CD4-positive, alpha-beta T cell treated with Interleukin-2 at 100 ng/mL for 4 hours (primary cell): ENCODE measurements at places on chromosomes 2 and 18.

DNA sequence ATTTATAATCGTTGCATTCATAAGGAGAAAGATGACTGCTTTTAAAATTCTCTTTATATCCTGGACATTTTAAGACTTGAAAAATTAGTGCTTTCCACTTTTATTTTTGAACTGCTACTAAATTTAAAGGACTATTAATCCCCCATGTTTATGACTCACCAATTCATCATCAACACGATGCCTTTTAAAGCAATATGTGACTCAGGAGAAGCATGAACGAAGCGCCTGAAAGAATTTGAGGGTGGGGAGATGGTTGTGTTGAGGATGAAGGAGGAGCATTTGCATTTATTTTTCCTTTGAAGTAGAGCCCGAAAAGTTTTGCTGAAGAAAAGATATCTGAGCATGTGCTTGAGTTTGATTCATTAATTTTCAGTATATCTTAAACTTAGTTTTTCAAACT is 192.2 kb upstream of the LRRTM1 start:
- DNase-seq = no peak

DNA sequence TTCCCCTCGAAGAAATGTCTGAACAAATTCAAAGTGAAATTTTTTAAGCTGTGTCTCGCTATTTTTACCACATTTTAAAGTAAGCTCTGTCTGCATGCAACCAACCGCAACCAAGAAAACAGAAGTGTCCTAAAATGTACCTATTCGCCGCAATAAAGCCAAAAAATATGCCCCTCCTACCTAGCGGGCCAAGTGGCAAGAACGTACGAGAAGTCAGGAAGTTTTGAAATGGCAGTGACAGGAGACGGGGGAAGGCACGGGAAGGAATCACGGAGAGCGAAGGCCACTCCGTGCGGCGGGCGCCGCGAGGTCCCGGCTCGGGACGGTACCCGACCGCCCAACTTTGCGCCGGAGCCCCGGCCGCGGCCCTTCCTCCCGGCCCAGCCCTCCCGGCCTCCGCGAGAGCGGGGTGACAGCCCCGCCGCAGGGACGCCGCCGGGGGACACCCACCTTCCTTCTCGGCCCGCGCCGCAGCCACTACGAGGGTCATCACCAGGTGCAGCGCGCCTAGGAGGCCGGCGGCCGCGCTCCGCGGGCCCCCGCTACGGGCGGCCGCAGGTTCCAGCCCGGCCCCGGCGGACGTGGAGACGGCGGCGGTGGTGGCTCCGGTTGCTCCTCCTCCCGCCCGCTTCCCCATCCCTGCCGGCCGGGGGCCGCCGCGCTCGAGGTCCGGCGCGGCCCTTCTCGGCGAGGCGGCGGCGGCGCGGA is 568 bp downstream of the TMEM131 start:
- peak; percentile 45 for DNase-seq

DNA sequence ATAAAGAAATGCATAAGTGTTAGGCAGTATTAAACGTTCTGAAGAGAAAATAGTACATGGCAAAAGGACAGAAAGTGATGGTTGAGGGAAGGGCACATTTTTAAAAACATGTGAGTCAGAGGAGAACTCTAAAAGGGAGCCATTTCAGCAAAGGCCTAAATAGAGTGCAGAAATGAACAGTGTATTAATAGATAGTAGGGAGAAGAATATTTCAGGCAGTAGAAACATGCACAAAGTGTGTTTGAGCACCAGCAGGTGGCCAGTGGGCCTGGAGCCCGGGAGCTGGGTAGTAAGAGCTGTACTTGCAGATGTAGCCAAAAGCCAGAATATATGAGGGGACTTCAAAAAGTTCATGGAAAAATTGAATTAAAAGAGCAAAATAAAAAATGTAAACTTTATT is 288.1 kb upstream of the FIGN start:
- DNase-seq = no peak

DNA sequence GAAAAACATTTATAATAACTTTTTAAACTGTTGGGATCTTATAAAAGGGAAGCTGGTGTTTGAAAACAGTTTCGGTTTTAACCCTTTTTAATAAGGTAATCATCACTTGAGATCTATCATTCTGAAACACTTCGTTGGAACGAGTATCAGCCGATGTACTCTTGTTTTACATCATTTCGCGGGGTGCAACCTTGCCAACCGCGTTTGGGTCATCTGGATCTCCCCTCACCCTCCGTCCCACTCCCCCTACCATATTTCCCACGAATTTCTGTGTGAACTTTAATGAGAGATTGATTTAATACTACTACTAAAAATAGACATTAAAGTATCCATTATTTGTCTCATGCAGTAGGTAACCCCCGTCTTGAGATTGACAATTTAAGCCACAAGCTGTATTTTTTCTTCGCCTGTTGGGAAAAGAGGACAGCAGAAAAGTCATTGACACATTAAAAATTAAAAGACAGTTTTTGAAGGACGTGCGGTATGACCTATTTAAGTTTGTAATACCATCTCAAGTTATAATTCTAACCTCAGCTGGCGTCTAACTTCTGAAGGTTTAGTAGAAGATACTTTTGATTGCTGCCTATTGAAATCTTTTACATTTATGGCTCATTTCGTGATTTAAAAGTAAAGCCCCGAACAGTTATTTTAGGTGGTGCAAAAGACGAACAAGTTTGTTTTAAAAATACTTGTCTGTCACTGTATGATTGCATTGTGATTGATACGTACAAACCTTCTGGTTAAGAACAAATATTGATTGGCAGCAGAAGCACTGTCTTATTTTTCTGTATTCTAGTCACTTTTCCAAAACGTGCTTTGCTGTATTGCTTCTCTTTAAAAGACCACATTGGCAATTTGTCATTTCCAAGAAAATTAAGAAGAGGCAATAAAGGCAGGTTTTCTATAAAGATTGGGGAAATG is 1.5 kb downstream of the CREB1 start:
- no peak for DNase-seq

DNA sequence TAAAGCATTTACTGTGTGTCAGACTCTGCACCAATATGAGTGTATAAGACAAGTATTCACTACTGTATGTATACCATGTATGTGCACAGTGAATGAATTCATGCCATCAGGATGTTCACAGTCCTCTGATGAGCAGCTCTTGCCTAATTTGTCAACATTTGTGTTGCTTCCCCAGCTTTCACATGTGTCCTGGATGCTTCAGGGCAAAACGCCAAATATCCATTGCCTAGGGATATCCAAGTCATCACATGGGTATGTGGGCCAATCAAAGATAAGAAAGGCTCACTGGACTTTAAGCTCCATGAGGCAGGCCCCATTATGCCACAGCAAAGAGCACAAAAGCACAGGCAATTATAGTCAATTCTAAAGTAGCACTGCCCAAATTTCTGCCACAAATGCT is 134.2 kb upstream of the CHAC2 start:
- DNase-seq = no peak
